Stimulated activated CD4-positive, alpha-beta T cell treated with anti-CD3 and anti-CD28 coated beads, Interleukin-1b, Interleukin-23, amount 100 ng/mL, for 48 hours (primary cell): ENCODE measurements at places on chromosomes 1 and 21.
A peak's percentile ranks its signal among the peaks of the same experiment; 100 is the strongest.

DNA sequence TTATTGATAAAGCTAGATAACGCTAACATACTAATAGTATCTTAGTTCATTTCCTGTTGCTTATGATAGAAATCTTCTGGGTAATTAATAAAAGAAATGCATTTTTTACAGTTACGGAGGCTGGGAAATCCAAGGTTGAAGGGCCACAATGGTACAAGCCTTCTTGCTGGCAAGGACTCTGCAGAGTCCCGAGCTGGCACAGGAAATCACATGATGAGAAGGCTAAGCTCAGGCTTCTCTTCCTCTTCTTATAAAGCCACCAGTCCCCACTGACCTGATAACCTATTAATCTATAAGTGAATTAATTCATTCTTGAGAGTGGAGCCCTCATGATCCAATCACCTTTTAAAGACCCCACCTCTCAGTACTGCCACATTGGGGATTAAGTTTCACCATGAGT is 82.6 kb downstream of the GPR161 start:
- DNase-seq = no peak

DNA sequence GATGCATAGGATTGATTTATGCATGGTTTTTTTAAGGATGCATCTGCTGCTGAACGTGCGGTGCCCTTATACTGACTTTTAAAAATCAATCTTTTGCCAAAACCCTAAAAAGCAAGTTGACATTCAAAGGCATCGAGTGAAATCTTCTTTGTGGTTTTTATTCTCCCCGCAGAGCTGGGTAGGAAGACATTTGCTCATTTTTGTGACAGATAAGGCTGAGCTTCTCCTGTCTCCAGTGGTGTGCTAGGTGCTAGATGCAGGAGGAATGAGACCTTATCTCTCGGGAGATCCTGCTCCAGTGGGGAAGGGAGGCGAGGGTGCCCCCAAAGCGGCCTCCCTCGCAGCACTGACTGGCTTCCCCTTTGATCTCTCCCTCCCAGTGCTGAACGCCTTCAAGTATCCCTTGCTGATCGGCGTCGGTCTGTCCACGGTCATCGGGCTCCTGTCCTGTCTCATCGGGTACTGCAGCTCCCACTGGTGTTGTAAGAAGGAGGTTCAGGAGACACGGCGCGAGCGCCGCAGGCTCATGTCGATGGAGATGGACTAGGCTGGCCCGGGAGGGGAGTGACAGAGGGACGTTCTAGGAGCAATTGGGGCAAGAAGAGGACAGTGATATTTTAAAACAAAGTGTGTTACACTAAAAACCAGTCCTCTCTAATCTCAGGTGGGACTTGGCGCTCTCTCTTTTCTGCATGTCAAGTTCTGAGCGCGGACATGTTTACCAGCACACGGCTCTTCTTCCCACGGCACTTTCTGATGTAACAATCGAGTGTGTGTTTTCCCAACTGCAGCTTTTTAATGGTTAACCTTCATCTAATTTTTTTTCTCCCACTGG is 14.9 kb upstream of the CD101 start:
- peak; percentile 25 for DNase-seq

GRCh38 chr1:189726806-189727205 is 750.9 kb downstream of the BRINP3 start:
- no peak for DNase-seq

DNA sequence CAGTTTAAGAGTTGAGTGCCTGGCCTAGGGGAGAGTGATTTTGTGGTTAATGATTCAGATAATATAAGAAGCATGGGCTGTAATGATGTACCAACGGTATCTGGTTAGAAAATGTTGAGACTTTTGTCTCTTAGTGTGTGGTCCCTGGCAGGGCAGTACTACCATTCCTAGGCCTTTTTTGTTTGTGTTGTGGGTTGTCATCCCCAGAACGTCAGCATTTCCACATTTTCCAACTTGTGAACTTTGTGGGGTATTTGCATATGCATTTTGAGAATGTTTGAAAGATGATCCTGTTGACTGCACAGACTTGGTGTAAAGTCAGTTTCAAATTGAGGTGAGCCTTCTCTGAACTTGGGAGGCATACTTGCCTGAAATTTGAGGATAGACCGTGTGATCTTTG is 11.4 kb downstream of the NEK7 start:
- DNase-seq = no peak

DNA sequence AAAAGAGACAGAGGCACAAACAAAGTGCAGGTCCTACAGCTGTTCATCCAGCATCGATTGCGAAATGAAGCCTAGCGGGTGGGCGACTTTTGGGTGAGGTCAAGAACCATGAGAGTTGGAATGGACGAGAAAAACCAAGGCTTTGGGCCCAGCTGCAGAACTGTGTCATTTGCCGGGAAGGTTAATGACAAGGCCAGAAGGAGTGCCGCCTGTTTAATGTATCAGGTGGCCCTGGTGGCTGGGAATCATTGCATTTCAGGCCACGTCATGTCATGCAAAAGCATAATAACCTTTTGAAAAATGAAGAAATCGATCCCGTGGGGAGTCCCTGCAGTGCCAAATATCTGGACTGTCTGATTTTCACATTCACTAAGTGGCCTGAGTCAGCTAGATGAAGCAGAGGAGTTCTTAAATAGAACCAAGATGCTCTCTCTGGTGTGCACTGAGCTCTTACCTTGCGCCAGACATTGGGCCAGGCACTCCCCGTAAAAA is 8.1 kb upstream of the RCC2 start:
- DNase-seq = no peak

DNA sequence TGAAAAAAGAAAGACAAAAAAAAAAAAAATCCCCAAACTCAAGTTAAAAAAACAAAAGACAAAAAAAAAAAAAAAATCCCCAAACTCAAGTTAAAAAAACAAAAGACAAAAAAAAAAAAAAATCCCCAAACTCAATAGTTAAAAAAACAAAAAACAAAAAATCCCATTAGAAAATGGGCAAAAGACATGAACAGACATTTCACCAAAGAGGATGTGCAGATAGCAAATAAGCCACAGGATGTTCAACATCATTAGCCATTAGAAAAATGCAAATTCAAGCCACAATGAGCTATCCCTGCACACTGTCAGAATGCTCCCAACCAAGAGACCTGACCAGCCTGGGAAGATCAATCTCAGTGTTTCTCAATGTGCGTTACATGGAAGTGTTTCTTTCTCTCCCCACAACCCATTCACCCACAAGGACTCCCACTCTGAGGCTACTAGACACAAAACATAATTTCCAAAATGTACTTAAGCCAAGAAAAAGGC is 33.9 kb downstream of the MRAP start:
- DNase-seq = no peak

GRCh38 chr1:82330330-82330729 is 529.6 kb downstream of the ADGRL2 start:
- DNase-seq = no peak
